Transverse colon (tissue), 4 donors: ENCODE measurements at places on chromosomes 5 and 9. TPM values are rescaled to one million over a fixed set of nuclear protein-coding genes. Genes with fewer than 3 reads are reported as not detected.
A peak's percentile ranks its signal among the peaks of the same experiment; 100 is the strongest.

- DNase-seq, result no peak
Observed at GRCh38 chr9:130634801-130635200, 29.6 kb upstream of the PRDM12 start.

DNA sequence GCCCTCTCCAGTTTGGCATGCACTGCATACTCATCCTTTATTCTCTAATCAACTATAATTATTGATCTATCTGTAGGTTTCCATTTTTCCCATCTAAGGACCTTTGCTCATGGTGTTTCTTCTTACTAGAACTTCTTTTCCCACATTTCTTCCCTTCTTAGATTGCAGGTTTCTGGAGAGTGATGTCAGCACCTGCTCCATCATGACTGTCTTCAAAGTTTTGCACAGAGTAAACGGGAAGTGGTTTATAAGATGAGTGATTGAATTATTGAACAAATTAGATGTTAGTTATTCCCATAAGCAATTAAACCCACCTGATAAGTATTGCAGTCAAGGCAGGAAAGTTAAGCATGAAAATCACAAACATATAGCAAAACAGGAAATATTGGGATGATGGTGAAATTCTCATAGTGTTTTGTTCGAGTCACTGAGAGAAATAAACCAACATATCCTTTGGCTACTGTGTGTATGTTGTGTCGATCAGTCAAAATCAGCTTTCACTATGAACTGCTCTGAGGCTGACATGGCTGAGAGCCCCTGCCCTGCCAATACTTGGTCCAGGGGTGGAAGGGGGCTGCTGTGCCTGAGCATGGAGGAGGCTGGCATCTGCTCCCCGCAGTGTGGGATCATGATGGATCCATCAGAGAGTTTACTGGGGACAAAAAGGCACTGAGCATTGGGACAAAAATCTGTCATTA lies 45.5 kb upstream of the S1PR3 start:
- no peak for DNase-seq

DNA sequence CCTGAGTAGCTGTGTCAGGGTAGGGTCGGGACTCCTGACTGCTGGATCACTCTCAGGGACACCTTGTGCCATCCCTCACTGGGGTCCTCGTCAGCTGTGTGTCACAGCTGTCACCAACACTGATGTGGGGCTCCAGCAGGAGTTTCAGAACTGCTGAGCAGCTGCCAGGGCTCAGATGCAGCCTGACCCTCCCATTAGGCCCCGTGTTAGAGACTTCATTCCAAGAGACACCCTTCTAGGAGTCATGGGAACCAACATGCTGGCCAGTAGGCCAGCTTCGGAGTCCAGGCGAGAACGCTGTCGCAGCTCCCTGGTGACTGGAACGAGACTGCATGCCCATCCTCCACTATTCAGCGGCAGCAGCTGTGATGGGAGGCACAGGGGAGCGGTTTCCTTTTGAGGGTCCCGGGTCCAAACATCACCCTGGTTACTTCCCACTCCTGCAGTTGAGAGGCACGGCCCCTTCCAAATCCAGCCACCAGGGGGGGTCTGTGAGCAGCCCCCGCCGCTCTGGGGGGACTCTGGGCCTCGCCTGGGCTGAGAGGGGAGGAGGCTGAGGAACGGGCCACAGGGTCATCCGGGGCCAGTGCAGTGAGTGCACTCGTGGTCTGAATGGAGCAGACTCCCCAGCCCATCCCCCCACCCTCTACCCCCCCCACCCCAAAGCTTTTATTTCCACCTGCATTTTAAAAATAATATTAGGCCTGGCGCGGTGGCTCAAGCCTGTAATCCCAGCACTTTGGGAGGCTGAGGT lies 12.6 kb upstream of the TCF7 start:
- peak; percentile 64 for DNase-seq

- no peak for DNase-seq
Observed at GRCh38 chr9:27663526-27663925, 90.2 kb upstream of the C9orf72 start.

GRCh38 chr5:94702729-94703128 lies 84.3 kb downstream of the SLF1 start:
- no peak for DNase-seq

CER1 gene
- 0.48 TPM for total RNA-seq

DNA sequence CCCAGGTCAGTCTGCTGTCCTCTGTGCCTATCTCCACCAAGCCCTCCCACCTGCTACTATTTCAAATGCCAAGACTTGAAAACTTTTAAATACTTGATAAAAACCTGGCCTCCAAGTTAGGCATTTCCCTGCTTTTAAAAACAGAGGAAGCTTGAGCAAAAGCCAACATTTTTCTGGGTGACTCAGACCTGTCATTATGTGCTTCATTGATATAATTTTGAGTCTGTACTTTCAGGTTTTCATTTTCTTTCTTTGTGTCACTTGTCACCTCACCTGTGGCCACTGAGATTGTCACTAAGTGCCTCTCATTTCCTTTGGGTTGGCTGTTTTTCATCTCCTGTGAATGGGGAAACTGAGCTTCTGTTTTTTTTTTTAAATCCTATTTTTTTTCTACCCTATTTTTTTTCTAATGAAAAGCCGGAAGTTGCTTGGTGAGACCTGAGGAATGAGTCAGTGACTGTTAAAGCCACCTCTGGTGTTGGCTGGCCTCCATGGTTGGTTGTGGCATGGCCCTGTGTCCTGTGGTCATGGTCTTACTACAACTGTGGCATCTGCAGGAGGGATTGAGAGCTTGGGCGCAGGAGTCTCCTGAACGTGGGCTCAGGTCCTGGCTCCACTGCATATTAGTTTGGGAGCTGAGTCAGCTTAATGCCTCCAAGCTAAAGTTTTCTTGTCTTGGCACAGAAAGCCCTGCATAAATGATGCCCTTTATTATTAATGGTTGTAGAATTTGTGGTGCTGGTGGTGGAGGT lies 56.7 kb downstream of the ARHGAP26 start:
- no peak for DNase-seq

DNA sequence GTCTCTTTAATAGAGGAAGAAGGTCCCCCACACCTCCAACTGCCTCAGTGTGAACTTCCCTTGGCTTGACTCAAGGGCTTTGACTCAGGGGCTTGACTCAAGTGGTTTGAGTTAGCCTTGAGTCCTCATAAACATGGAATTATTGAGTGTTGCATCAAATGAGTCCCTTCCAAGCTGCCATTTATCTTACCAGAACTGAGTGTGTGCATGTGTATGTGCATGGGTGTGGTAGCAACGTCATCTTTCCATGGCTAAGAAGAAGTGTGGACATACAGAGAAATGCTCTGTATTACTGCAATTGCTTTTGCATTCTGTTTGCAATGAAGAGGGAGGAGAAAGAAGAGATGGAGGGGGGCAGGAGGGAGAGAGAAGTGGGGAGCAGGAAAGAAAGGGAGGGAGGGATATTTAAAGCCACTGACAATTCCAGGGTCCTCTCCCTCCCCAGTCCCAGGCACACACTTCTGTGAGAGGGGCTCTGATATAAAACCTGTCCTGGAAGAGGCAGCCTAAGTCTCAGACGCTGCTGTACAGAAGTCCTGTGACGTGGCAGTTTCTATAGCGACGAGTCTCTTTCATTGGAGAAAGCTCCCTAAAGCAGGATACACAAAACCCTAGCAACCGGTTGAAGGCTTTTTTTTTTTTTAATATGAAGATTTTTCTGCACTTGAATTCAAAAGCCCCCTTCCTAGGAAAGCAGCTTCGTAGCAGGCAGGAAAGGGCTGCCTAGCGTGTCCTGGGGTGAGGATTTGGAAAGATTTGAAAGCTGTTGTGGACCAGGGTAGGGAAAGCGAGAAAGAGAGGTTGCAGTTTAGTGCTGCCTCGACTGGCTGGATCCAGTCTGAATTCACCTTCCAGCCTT lies 93.3 kb upstream of the MAP1B start:
- DNase-seq, result no peak
